DMS79 (cell line): ENCODE measurements at places on chromosomes 5 and 9.

- DNase-seq = no peak
These were observed 52.7 kb upstream of the OTULINL start for GRCh38 chr5:14528926-14529325.

DNA sequence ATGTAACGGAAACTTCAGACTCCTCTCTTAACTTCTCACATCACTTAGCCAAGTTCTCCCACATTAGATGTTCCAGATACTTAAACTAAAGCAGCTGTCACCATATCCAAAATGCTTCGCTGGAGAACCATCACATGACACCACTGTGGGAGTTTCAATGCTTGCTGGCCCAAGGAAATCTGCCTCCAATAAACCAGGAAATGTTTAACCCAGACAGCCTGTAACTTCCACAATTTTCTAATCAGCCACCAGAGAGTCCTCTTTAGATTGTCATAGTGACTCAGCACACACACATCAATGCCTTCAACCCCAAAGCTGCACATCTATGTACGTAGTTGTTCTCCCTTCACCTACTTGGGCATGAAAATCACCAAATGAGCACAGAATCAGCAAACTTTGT is 118.7 kb downstream of the LPAR1 start:
- no peak for DNase-seq

- no peak for DNase-seq
These were observed 213.8 kb downstream of the MLLT3 start for GRCh38 chr9:20408513-20408912.

- DNase-seq = no peak
These were observed 11.1 kb downstream of the PCDH1 start for GRCh38 chr5:141867139-141867538.

- DNase-seq = no peak
These were observed 167.9 kb upstream of the PANK3 start for GRCh38 chr5:168746893-168747640.

DNA sequence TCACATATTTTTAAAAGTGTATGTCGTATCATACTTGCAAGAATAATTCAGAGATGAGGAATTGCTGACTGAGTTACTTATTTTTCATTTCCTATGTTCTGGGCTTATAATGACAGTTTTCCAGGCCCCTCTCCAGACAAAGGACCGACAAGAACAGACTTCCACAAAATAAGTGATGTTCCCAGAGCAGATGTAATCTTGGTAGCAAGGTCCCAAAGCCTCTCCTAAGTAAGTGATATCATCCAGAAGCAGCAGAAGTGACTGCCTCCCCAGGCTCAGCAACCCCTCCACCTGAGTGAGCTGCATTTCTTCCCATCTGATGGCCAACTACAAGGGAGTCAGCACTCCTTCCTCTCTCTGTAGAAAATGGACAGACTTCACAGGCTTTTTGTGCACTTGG is 57.1 kb downstream of the SEMA6A start:
- DNase-seq = no peak

DNA sequence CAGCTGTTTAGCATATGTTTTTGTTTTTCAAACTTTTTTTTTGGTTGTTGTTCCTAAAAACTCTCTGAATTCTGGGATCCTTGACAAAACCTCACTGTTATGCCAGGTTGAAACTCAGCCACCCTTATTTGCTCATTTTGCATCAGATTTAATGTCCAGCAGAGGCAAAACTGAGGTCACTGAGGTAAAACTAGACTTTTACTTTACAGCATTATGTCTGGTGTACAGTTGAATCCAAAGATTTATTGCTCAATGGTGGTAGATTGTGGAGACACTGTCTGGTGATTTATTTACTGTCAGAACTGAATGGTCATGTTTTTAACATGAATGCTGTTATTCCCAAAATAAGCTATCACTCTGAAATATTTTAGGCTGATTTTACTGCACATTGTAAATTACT is 87.9 kb downstream of the FBXL7 start:
- DNase-seq = no peak

GRCh38 chr9:133199648-133200321 is 9.3 kb downstream of the OBP2B start:
- no peak for DNase-seq

GRCh38 chr5:99945478-99946442 is 589.4 kb upstream of the FAM174A start:
- DNase-seq = no peak

- DNase-seq = no peak
These were observed 65.3 kb upstream of the NFIB start for GRCh38 chr9:14379280-14379679.
